Activated CD8-positive, alpha-beta memory T cell treated with anti-CD3 and anti-CD28 coated beads, Interleukin-2, amount 10 ng/mL, durations not matched to agents 7 days and 5 days (primary cell): ENCODE measurements at places on chromosomes 4 and X.

- DNase-seq, result no peak
These were observed 194.8 kb downstream of the CHRDL1 start for GRCh38 chrX:110600745-110601310.

DNA sequence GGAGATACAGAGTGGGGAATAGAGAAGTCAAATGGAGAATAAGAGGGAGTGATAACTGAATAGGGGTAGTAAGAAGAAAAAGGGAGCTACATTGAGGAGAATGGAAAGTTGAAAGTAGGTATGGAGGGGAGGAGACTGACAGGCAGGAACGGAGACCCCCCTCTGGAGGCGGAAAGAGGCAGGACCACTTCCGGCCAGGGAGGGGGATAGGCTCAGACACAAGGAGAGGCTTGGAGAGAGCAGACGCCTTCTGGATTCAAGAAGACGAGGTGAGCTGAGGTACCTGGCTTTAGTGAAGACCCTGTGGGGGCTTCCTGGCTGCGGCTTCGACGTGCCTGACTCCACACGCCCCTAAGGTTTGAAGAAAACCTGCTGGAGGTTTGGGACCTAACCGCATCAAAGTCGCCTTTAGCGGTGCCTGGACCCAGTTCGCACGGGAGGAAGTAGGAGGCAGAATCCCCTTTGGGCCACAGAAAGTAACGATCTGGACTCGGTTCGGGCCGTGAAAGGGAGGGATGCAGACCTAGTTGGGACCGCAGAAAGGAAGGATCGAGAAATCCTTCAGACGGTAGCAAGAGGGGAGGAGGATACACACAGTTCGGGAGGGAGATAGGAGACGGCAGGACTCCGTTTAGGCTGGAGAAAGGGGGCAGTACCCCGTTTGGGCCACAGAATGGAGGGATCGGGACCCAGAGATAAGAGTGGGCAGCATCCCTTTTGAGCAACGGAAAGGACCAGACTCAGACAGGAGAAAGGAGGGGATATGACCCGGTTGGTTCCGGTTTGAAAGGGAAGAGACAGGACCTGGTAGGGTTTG is at the start of gene TRO:
Gene TRO, plus strand, starts transcription at position 215 of the 817 bp plus-strand sequence. CDS start 1,423 bp downstream, outside the sequence.
- DNase-seq, result peak; percentile 39

GRCh38 chrX:155535866-155536265 is 76.9 kb downstream of the TMLHE start:
- DNase-seq, result no peak

DNA sequence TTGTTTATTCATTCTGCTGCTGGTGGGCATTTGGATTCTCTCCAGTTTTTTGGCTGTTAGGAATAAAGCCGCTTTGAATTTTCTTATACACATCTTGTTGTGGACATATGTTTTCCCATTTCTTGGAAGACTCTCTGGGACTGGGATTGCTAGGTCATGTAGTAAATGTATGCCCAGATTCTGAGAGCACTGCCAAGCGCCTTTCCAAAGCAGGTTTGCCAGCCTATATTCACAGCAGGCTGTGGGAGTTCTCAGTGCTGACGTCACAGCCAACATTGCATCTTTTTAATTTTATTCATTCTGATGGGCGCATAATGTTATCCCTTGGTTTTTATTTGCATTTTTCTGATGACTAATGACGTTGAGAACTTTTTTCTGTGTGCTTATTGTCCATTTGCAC is 24.1 kb downstream of the TMEM271 start:
- DNase-seq, result no peak

GRCh38 chr4:772776-773175 is 53.2 kb downstream of the CPLX1 start:
- no peak for DNase-seq

GRCh38 chrX:111386615-111387233 is 25.3 kb downstream of the DCX start:
- no peak for DNase-seq

- no peak for DNase-seq
These were observed 237.4 kb downstream of the CAMK2D start for GRCh38 chr4:113524096-113524495.

GRCh38 chr4:162782778-162783525 is 383.7 kb downstream of the NAF1 start:
- DNase-seq, result no peak

DNA sequence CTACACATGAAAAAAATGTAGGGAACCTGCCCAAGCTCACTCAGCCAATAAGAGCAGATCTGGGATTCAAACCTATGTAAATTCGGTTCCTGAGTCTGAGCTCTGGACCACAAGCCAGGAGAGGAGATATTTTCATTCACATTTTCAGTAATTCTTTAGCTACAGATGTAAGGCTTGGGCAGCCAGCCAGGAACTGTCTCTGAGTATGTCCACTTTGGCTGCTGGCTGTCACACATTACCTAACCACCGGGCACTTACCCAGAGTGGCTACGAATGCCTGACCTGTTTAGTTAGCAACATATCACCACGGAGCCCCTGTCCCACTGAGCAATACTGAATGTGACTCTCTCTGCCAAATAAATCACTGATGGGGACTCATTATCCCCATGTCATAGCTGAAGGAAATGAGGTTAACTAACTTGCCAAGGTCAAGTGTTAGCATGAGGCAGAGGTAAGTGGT is 15.3 kb downstream of the USP46 start:
- DNase-seq, result no peak
